NCI-H524 (cell line): ENCODE measurements at places on chromosomes 1 and 21.

GRCh38 chr1:248811514-248812490, 13.9 kb downstream of the SH3BP5L start:
- no peak for DNase-seq

DNA sequence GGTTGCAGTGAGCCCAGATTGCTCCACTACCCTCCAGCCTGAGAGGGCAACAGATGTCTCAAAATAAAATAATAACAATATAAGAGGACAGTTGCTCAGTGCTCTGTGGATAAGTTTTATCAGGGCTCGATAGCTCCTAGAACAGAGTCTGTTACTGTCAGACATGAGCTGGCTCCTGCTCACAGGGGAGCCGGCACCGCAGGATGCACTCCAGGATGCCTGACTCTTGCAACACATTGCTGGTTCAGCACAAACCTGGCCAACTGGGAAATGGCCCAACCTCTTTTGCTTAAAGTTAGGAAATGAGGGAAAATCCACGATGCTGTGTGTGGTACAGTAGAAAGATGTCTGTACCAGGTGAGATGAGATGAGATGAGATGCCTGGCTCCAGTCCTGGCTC, 5.8 kb upstream of the CTSE start:
- no peak for DNase-seq

DNA sequence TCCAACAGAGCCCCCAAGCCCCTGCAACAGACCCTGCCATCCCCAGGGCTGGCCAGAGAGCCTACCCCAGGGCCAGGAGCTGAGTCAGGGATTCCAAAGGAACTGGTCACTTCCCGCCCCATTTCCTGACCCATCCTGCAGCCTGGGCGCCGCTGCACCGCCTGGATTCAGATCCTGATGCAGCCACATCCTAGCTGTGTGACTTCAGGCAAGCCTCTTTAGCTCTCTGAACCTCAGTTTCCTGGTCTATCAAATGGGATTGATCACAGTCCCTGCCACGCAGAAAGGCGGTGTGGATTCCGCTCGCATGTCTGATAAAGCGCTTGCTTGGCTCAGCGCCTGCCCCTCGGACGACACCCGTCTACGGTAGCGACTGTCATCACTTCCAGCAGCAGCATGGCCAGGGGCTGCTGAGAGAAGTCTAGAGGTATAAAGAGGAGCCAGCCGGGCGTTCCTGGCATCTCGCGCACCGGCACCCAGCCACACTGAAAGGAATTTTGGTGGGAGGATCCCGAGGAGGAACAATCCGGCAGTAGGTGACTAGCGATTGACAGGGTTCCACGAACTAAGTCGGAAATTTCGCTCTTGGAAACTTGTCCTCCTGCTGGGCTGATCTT, 10.1 kb downstream of the EPHA2 start:
- no peak for DNase-seq

DNA sequence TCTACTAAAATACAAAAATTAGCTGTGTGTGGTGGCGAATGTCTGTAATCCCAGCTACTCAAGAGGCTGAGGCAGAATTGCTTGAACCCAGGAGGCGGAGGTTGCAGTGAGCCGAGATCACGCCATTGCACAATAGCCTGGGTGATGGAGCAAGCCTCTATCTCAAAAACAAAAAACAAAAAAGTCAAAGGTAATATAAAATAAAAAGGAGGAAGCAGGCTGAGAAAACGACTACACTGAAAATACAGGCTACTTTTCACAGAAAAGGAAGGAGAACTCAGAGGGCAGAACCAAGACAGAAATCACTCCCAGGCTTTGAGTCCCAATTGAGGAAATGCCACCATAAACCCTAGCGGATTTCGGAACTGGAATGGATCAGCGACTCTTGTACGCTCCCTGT, 5.9 kb upstream of the A3GALT2 start:
- DNase-seq = no peak

- no peak for DNase-seq
These were observed 690 bp downstream of the C1orf216 start for GRCh38 chr1:35717911-35718476.

GRCh38 chr1:223815020-223815853, 30.5 kb downstream of the TP53BP2 start:
- DNase-seq = no peak

GRCh38 chr21:28212061-28212460, 780.6 kb downstream of the LTN1 start:
- no peak for DNase-seq

DNA sequence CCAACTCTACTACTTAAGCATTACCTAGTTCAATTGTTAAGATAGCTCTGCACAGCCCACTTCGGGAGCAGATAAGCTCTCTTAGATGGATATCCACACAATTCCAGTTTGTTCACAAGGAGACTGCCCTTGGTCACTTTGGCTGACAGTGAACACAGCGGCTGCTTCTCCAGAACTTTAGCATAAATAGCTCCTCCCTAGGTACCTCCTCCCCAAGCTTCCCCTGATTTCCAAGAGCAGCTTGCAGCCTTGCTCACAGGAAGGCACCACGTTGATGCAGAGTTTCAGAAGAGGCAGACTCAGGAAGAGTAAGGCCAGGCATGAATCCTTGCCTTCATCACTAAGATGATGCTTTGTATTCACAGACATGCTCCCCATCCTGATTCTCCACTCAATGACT, 24.7 kb downstream of the TFF3 start:
- no peak for DNase-seq

DNA sequence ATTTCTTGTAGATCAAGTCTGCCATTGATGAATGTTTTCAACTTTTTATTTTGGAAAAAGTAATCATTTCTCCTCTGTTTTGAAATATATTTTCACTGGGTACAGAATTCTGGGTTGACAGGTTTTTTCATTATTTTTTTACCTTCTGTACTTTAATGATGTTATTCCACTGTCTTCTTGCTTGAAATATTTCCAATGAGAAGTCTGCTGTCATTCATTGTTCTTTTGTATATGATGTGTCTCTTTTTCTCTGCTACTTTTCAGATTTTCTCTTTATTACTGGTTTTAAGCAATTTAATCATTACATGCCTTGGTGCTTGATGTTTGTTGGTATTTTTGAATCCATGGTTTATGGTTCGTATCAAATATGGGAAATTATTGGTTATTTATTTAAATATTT, 22.4 kb upstream of the FOXO6 start:
- no peak for DNase-seq

GRCh38 chr1:233714631-233715217, 100.8 kb downstream of the KCNK1 start:
- no peak for DNase-seq

GRCh38 chr1:116770625-116771024, 16.4 kb downstream of the CD2 start:
- no peak for DNase-seq

DNA sequence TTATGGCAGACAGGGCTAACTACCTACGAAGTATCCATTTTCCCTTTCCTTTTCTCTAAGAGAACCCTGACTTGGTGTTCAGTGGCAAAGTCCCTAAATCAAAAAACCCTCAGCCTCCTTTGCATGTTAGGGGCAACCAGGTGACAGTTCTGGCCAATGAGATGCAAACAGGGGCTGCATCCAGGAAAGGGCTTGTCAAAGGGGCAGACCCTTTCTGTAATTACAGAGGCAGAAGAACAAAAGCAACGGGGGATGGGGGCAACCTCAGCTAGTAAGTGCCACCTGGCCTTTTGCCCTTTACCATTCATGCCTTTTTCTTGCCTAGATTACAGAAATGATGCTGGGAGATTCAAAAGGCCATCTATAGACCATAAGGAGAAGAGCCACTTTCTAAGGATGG, 34.4 kb downstream of the GLUL start:
- no peak for DNase-seq

DNA sequence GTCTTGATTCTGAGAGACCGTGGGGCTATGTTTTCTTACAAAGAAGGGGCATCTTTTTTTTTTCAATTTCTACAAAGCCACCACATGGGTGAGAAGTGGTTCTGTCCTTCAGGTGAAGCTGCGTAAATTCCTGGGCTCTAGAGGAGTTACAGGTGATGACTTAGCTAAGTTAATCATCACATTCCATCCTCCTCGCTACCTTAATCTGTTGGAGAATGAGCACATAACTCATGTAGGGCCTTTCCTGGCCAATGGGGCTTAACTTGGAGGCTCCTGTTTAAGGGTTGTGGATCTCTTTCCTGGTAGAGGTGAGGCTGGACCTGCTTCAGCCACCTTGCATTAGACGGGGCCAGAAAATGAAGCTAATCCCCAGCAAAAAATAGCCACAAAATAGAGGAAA, 19.9 kb downstream of the REG4 start:
- DNase-seq = no peak

DNA sequence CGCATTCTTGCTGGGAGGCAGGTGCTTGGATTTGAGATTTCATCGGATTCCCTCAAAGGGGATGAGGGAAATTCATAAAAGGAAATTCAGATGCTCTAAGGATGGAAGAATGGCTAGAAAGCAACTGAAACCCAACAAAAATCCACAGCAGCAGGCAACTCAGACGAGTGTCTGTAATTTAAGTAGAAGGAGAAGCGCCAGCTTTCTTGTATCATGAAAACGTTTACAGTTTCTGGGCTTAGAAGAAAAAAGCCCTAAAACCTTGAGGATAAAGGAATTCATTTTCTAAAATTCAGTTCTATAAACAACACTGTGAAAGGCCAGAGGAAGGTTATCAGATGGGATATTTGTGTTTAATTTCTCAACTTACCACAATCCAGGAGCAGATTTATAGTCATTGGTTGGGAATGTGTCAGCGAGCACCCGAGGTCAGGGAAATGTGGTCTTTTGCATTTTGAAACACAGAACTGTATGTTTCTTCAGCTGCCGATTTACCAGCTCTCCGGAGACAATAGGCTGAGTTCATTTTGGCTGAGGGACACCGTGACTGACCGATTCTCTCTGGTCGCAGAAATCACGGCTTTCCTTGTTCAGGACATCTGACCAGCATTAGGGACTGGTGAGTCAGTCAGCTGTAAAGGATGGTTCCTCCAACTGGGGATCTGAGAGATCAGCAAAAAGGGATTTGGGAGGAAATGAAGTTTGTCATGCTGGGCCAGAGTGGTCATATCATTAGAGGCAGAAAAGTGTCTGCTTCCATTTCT, 111.6 kb upstream of the ERRFI1 start:
- DNase-seq = no peak

DNA sequence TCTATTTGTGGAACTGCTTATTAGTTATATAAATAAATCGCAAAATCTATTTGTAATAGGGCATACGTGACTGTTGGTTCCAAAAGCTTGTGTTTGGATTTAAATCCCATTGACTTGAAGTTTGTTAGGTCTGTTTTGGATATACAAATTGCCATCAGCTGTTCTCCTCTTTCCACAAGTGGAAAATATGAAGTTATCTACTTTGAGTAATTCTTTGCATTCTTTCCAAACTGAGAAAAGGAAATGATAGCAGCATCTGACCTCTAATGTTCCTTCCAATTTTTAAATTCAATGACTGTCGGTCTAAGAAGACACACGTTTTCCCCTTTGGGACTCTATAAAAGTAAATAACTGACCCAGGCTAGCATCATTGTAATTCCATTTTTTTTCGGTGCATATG, 165.7 kb upstream of the SGIP1 start:
- no peak for DNase-seq

- peak; percentile 87 for DNase-seq
These were observed 13.3 kb downstream of the CDKN2C start for GRCh38 chr1:50983219-50983802.

DNA sequence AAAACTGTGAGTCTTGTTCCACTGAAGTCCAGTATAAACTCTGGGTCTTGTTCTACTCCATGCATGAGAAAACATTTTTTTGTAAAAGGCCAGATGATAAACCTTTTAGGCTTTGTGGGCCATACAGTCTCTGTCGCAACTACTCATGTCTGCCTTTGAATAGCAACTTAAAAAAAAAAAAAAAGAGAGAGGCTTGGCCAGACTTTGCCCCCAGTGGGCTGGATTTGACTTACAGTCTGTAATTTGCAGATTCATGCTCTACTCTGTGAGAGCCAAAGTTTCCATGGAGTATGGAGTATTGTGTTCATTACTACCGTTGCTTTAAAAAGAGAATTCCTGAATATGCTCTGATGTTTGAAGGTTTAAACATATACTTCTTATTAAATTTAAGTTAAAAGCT, 654.9 kb upstream of the PKN2 start:
- DNase-seq = no peak

DNA sequence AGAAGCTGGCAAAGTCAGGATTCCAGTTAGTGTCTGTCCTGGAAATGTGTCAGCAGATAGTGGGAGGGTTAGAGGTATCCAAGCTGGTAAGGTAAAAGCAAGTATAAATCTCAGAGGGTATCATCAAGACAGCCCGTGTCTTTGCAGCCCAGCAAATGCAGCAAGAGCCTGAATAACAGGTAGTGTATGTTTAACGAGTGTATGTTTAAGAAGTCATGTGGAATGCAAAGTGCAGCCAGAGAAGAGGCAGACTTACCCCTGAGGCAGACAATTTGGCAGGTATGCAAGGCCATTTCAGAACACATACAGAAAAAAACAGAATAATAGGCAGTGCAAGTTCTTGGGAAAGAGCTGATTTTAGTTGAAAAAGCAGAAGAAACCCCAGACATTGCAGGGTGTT, 411.0 kb upstream of the NEGR1 start:
- DNase-seq = no peak

GRCh38 chr21:38401191-38401926, 96.9 kb downstream of the ERG start:
- no peak for DNase-seq

DNA sequence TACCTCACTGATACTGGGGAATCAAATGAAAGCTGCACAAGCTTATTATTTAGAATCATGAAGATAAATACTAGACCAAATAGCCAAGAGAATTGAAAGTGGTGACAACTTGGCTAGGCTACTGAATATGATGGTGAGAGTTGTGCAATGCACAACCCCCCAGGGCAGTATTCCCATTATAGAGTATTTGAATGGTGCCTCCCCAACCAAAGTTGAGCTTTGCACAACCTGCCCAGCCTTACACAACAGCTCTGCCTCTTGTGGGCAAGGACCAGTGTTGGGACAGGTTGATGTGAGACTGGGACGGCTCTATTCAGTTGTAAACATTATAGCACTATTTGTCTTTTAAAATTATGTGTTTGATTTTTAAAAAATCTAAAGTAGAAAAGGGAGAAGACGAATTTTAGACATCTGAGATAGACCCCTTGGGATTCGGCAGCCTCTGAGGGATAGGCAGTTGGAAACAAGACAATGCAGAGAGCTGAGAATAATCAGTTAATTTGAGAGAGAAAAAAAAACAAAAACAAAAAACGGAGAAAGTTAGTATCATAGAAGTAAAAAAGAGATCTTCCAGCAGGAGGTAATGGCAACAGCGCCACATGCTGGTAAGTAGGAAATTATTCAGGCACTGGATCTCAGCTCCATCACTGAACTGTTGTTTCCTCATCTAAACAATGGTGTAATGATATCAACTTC, 91.0 kb upstream of the KCNA3 start:
- DNase-seq = peak; percentile 19

- no peak for DNase-seq
These were observed 11.4 kb downstream of the EPHA2 start for GRCh38 chr1:16144325-16145029.

DNA sequence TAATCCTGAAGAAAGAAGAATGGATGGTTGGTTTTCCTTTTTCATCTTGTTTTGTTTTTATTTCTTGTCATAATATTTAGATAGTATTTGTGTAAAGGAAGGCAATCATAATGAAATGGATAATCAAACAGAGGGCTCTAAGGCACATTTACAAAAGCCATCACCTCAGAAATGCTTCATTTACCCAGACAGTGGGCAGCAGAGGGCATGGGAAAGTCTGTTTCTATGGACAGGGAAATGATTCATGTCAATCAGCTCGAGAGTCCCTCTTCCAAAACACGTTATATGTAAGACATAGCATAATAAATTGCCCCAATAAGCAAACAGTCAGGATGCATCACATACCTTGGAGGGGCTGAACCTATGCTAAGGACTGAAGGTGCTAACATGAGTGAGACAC, 426.1 kb downstream of the PLPP3 start:
- no peak for DNase-seq

- DNase-seq = peak; percentile 44
These were observed 539 bp downstream of the ANP32E start for GRCh38 chr1:150235294-150235851.
